ENCODE measurements at places on chromosomes 11 and 22. TPM values are rescaled to one million over a fixed set of nuclear protein-coding genes. Genes with fewer than 3 reads are reported as not detected.

The TREH gene
- not detected for total RNA-seq

The OR56A4 gene
- not detected for total RNA-seq

The ARHGAP8 gene
- 2.0 TPM for total RNA-seq

The OR4A16 gene
- not detected for total RNA-seq

The STIP1 gene
- total RNA-seq: 84.9 TPM

The SYNGR1 gene
- total RNA-seq: 4.8 TPM

The KCNA4 gene
- total RNA-seq: 5.5 TPM

The PDGFD gene
- 2.3 TPM for total RNA-seq

The MAP6 gene
- total RNA-seq: 2.6 TPM

The KRTAP5-1 gene
- total RNA-seq: not detected

The TMPRSS5 gene
- 0.22 TPM for total RNA-seq

The KCNK4 gene
- total RNA-seq: 0.11 TPM

The TUBGCP6 gene
- 20.1 TPM for total RNA-seq

The OVCH2 gene
- not detected for total RNA-seq

The MS4A7 gene
- total RNA-seq: not detected

The GDPD4 gene
- not detected for total RNA-seq

The CENPM gene
- total RNA-seq: 7.8 TPM

The YPEL1 gene
- 1.9 TPM for total RNA-seq

The TRIM68 gene
- 12.3 TPM for total RNA-seq

The DCHS1 gene
- total RNA-seq: 13.7 TPM

The OR6A2 gene
- 0.76 TPM for total RNA-seq

The ETS1 gene
- total RNA-seq: 61.7 TPM

The TUBA8 gene
- total RNA-seq: 1.2 TPM

The OR10D3 gene
- under 0.01 TPM for total RNA-seq

The CABP7 gene
- not detected for total RNA-seq

The ANO5 gene
- not detected for total RNA-seq

The PRRG4 gene
- under 0.01 TPM for total RNA-seq

The SLC5A4 gene
- not detected for total RNA-seq

The HOATZ gene
- not detected for total RNA-seq

The ENTHD1 gene
- total RNA-seq: under 0.01 TPM

The VSIG10L2 gene
- 0.39 TPM for total RNA-seq

The TRIM51 gene
- not detected for total RNA-seq

The OR8I2 gene
- total RNA-seq: not detected

The KCNQ1 gene
- total RNA-seq: not detected

The IRAG1 gene
- 2.1 TPM for total RNA-seq

The CADM1 gene
- total RNA-seq: 20.4 TPM

The TMPRSS4 gene
- total RNA-seq: not detected

The GRAMD1B gene
- 7.2 TPM for total RNA-seq

The ZNRF3 gene
- 4.2 TPM for total RNA-seq

The LMO2 gene
- 0.65 TPM for total RNA-seq

The PRG2 gene
- 0.11 TPM for total RNA-seq

The JAM3 gene
- 63.5 TPM for total RNA-seq

The DDIAS gene
- 2.6 TPM for total RNA-seq
